ENCODE measurements at places on chromosomes 12 and 14.

- no peaks in the 10 kb centered on the region for H3K4me1 ChIP-seq
- peak overlapping the region; percentile 51 for H3K4me3 ChIP-seq
- no peak overlapping the region for H3K27ac ChIP-seq
- no peaks in the 10 kb centered on the region for H3K36me3 ChIP-seq
- no peak for DNase-seq
Observed at GRCh38 chr14:105167303-105168092, 1.1 kb downstream of the JAG2 start.

- no peaks in the 10 kb centered on the region for H3K4me1 ChIP-seq
- no peak overlapping the region for H3K4me3 ChIP-seq
- peaks cover 14% of the 10 kb centered on the region for H3K36me3 ChIP-seq
- DNase-seq = no peak
- no peaks in the 10 kb centered on the region for H3K27me3 ChIP-seq
Observed at GRCh38 chr12:62537551-62537950, 70.9 kb downstream of the MON2 start.

DNA sequence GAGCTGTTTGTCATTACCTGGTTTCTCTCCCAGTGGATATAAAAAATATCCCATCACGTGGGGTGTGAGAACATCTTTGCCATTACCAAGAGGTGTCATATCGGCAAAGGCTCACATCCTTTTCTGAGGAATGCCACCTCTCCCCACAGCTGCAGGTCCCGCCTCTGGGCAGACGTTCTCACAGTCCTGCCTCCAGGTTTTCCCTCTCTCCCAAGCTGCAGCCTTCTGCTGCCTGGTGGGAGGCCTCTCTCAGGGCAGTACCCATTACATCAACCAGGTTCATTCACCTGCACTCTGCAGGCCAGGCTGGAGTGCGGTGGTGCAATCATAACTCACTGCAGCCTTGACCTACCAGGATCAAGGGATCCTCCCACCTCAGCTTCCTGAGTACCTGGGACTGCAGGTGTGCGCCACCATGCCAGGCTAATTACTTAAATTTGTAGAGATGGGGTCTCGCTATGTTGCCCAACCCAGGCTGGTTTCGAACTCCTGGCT, 15.0 kb upstream of the TMEM119 start:
- peaks cover 2% of the 10 kb centered on the region for H3K27me3 ChIP-seq
- H3K4me3 ChIP-seq = no peak overlapping the region

DNA sequence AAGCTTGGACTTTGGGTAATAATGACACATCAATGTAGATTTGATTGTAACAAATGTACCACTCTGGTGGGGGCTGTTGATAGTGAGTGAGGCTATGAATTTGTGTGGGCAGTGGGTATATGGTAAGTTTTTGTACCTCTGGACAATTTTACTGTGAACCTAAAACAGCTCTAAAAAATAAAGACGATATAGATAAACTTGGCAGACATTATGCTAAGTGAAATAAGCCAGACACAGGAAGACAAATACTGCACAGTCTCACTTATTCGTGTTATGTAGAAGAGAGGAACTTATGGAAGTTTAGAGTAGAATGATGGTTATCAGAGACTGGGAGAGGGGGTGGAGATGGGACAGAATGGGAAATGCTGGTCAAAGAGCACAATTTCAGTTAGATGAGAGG, 8.7 kb downstream of the KRT6C start:
- H3K4me1 ChIP-seq = no peaks in the 10 kb centered on the region
- no peak overlapping the region for H3K4me3 ChIP-seq
- no peak overlapping the region for H3K27ac ChIP-seq
- DNase-seq = no peak
- no peaks in the 10 kb centered on the region for H3K27me3 ChIP-seq

DNA sequence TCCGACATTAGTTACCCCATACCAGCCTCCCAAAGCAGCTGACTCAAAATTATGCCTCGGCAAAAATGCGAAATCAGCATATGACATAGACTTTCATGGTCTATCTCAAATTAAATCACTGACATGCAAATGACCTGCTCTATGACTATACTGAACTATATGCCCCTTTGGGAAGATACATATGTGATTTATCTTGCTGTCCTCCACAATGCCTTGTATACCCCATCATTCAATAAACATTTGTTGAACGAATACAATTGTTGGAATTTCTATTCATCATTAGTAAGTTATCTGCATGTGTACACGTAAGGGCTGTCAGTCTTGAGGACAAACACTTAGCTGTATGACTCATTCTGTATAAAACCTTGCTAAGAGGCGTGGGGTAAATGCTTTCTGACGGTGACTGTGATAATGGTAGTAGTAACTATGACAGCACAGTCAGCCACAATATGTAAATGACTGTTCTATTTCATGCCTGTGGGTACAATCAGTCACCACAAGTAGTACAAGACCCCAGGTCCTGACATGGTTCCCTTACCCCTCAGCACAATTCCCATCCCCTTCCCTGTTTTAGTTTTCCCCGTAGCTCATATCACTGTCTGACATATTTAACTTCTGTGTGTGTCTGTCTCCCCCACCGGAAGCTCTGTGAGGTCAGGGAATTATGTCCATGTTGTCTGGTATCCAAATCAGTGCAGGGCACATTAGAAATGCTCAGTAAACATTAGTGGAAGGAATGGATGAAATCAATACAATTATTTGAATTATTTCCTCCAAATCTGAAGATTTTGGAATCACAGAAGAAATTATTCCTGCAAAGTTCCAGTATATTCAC, 42.8 kb downstream of the STXBP6 start:
- peaks cover 21% of the 10 kb centered on the region for H3K4me1 ChIP-seq
- no peak overlapping the region for H3K4me3 ChIP-seq
- DNase-seq = no peak
- H3K27ac ChIP-seq = no peak overlapping the region
- H3K27me3 ChIP-seq = no peaks in the 10 kb centered on the region

DNA sequence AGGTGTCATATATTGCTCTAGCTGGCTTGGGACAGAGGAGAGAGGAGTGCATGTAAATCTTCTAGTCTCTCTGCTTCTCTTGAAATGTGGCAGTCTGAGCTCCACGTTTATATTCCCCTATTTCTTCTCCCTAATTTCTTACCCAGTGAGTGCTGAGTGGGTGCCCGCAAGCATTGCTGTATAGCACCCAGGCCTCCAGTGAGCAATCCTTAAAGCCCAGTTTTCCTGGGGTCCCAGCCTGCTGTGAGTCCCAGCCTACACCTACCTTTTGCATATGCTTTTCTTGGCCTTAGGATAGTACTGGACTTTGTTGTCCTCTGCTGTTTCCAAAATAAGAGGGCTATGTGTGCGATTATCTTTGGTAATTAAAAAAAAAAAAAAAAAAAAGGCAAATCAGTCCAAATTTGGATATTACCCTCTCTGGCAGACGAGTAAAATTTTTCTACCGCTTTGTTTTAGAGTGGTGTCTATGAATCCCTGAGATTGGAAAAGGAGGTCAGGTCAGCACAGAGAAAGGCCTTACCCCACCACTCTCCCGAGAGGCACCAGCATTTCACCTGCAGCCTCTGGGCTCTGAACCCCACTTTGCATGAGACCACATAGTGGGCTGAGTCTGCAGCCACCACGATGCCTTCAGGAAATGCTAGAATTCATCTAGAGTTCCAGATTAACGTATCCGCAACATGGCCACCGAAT, 1.1 kb downstream of the MGST1 start:
- peaks cover 55% of the 10 kb centered on the region for H3K4me1 ChIP-seq
- H3K36me3 ChIP-seq = peaks cover 27% of the 10 kb centered on the region
- H3K27ac ChIP-seq = peak overlapping the region; percentile 96
- no peak for DNase-seq

GRCh38 chr14:76063327-76063726, 77.8 kb downstream of the IFT43 start:
- H3K27me3 ChIP-seq = no peaks in the 10 kb centered on the region
- no peak overlapping the region for H3K4me3 ChIP-seq
- peaks cover 33% of the 10 kb centered on the region for H3K36me3 ChIP-seq
- no peaks in the 10 kb centered on the region for H3K4me1 ChIP-seq
- DNase-seq = no peak

GRCh38 chr12:70994217-70994788, 73.8 kb upstream of the PTPRR start:
- H3K27ac ChIP-seq = no peak overlapping the region
- H3K4me1 ChIP-seq = no peaks in the 10 kb centered on the region
- no peaks in the 10 kb centered on the region for H3K27me3 ChIP-seq
- no peaks in the 10 kb centered on the region for H3K36me3 ChIP-seq
- H3K4me3 ChIP-seq = no peak overlapping the region
- DNase-seq = no peak

- no peak overlapping the region for H3K4me3 ChIP-seq
- H3K4me1 ChIP-seq = peaks cover 27% of the 10 kb centered on the region
- H3K27me3 ChIP-seq = peaks cover 7% of the 10 kb centered on the region
- no peaks in the 10 kb centered on the region for H3K36me3 ChIP-seq
Observed at GRCh38 chr14:99687284-99688209, 3.4 kb downstream of the CYP46A1 start.

GRCh38 chr12:93918262-93918661, 230.1 kb upstream of the PLXNC1 start:
- H3K27me3 ChIP-seq = no peaks in the 10 kb centered on the region
- H3K4me3 ChIP-seq = no peak overlapping the region
- no peak overlapping the region for H3K27ac ChIP-seq
- H3K4me1 ChIP-seq = peaks cover 6% of the 10 kb centered on the region
- DNase-seq = no peak
- no peaks in the 10 kb centered on the region for H3K36me3 ChIP-seq

- H3K4me1 ChIP-seq = no peaks in the 10 kb centered on the region
- H3K4me3 ChIP-seq = no peak overlapping the region
- peaks cover 39% of the 10 kb centered on the region for H3K36me3 ChIP-seq
- no peak for DNase-seq
- H3K27me3 ChIP-seq = no peaks in the 10 kb centered on the region
- H3K27ac ChIP-seq = peak overlapping the region; percentile 28
Observed at GRCh38 chr14:69424149-69424923, 25.8 kb downstream of the SLC39A9 start.

GRCh38 chr12:89706986-89707702, 1.5 kb downstream of the ATP2B1 start:
- H3K36me3 ChIP-seq = no peaks in the 10 kb centered on the region
- peaks cover 13% of the 10 kb centered on the region for H3K4me1 ChIP-seq
- H3K4me3 ChIP-seq = peak overlapping the region; percentile 96

- H3K4me1 ChIP-seq = peaks cover 62% of the 10 kb centered on the region
- no peaks in the 10 kb centered on the region for H3K27me3 ChIP-seq
- no peak for DNase-seq
- H3K27ac ChIP-seq = no peak within 1 kb of the TSS
- peak within 1 kb of the TSS; percentile 47 for H3K4me3 ChIP-seq
Observed at GRCh38 chr12:54384591-54385041, at the start of gene ZNF385A. Gene ZNF385A, minus strand, starts transcription at chr12:54384733. Its CDS starts 219 bp downstream, at chr12:54384514.

DNA sequence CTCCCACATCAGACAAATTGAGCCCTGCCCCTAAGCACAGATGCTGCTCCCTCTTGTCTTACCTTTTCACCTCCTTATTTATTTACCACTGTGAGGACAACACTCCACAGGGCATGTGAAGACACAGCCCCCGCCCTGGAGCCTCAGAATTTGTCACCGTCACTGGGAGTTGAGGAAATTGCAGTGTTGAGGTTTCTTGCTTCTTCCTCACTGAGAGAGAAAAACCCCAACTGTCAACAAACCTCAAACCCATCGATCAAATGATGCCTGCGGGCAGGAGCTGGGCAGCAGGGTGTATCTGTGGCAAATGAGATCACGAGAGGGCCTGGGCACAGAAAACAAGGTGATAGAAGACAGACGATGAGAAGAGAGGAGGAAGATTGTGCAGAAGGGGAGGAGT, 30.5 kb upstream of the PLEKHG3 start:
- H3K27ac ChIP-seq = no peak overlapping the region
- H3K4me1 ChIP-seq = peaks cover 19% of the 10 kb centered on the region

GRCh38 chr12:124109760-124110159, 136.7 kb downstream of the ZNF664 start:
- H3K36me3 ChIP-seq = peaks cover 33% of the 10 kb centered on the region
- H3K4me3 ChIP-seq = no peak overlapping the region
- peak; percentile 51 for DNase-seq

DNA sequence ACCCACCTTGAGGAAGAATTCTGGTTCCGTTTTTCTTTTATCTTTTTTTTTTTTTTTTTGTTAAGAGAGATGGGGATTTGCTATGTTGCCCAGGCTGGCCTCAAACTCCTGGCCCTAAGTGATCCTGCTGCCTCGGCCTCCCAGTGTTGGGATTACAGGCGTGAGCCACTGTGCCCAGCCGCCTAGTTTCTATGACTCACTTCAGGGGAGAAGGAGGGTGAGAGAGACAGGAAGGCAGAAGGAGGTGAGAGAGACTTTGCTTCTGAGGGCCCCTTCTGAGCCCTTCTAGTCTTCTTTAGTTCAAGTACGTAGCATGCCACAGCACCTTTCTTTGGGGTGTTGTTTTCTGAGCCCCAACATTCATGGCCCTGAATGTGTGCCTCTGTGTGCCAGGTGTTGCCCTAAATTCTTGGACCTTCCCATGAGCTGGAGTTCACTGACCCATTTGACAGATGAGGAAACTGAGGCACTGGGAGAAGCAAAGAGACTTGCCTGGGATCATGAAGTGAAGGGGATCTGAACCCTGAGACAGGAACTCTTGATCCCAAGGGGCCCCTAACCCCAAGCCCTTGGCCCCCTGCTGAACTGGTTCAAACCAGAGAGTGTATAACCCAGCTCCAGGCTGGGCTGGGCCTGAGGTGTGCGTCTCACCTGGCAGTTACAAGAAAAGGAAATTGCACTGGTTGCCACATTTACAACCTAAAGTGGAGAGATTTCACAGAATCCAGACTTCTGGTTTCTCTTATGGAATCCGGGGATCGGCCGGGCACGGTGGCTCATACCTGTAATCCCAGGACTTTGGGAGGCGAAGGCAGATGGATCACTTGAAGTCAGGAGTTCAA, 20.8 kb downstream of the SH2B3 start:
- H3K4me1 ChIP-seq = peaks cover 52% of the 10 kb centered on the region
- H3K36me3 ChIP-seq = peaks cover 4% of the 10 kb centered on the region
- no peak overlapping the region for H3K27ac ChIP-seq
- no peaks in the 10 kb centered on the region for H3K27me3 ChIP-seq
- H3K4me3 ChIP-seq = no peak overlapping the region

DNA sequence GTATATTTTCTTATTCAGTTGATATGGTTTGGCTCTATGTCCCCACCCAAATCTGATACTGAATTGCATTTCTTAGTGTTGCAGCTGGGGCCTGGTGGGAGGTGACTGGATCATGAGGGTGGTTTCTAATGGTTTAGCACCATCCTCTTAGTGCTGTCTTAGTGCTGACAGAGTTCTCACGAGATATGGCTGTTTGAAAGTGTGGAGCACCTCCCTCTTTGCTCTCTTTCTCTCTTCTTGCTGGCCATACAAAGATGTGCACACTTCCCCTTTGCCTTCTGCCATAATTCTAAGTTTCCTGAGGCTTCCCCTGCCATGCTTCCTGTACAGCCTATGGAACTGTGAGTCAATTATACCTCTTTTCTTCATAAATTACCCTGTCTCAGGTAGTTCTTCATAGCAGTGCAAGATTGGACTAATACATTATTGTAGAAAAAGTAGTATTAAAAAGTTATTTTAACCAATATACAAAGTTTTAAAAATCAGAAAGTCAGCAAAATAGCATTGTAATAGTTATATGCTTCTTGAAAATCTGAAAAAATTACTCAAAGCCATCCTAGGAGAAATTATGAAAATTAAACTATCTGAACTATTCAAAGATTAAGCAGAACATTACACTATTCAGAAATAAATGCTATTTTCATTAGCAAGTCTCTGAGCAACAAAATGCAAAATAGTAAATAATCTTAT, 84.1 kb downstream of the PPP1R12A start:
- H3K36me3 ChIP-seq = peaks cover 13% of the 10 kb centered on the region
- H3K4me1 ChIP-seq = peaks cover 41% of the 10 kb centered on the region
- peak overlapping the region; percentile 87 for H3K27ac ChIP-seq
- no peak for DNase-seq
- no peaks in the 10 kb centered on the region for H3K27me3 ChIP-seq
